ENCODE measurements at places on chromosomes 11 and 22.

DNA sequence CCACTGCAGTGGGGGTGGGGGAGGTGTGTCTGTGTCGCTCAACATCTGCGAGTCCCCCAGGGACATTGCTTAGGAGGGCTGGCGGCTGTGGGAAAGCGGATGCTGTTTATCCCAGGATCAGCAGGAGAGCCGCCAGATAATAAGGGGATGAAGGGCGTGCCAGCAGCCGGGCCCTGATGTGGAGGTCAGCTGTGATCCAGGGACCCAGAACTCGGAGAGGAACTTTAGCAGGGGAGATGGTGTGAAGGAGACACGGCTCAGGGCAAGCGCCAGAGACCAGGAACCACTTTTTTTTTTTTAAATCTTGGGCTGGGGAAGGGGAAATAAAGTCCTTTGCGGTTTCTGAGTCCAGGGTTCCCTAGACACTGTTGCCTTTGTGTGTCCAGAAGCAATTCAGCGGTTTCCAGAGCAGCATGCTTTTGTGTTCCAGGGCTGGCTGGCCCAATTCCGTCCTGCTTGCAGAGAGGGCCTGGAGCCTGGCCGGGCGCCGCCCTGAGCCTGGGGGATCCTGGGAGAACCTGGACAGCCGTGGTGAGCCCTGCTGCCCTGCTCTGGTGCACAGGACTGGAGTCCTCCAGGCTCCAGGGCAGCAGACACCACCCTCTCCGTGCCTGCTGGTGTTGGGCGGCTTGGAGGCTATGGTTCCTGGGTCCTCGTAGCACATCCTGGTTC lies at the start of gene GRAMD4:
GRAMD4 (plus strand) TSS at position 557 of the 672 bp plus-strand sequence. CDS start 6,414 bp downstream, outside the sequence.
- DNase-seq, result no peak

- DNase-seq, result no peak
Observed at GRCh38 chr22:48603621-48604320, 1223.9 kb downstream of the BRD1 start.

GRCh38 chr11:76802621-76803020 lies 19.5 kb downstream of the TSKU start:
- DNase-seq, result no peak

DNA sequence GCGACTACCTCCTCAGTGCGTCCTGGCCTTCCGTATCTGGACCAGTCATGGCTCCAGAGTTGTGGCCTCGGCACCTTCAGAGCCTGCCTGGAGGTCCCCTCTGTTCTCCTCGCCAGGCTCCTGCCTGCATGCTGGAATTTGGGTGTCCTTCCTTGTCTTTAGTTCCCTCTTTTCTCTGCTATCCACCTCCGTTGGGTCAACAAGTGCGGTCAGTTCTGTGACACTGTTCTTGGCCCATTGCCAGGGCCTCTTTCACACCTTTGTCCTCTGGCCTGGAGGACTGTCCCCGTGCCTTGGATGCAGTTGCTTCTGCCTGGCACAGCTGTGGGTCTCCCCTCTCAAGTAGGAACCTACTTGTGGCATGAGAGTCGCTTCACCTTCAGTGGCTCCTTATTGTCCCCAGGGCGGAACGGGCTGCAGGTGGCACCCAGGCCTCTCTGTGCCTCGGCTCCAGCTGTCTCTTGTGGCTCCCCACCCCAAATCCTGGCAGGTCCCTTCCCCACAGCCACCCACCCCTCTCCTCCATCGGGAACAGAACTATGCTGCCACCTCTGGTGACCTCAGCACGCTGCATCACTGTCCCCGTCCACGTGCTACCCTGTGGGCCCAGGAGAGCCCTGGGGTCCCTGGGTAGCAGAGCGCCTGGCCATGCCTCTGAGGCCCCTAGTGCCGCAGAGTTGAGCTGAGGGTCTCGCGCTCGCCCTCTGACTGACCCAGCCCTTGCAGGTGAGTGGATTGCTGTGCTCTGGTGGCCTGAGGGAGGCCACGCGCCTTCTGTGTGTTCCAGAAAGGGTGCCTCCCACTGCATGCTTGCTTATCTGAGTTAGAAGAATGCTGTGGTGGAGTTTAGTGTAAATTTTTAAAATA lies 4.7 kb downstream of the DGCR8 start:
- DNase-seq, result no peak

DNA sequence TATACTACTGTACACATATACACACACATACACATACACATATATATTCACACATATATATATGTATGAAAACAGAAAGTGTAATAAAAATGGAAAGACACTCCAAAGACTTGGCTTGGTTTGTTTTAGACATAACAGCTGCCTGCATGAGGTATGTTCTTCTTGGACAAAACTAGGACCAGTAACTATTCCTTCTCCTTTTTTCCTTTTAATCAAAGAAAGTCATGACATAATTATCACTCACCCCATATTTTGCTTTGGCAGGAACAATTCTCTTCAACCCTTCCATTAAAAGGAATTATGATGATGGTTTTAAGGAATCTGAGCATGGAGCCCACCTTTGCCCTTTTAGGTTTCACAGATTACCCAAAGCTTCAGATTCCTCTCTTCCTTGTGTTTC lies at the start of gene OR5D14:
OR5D14 (plus strand) TSS at position 301 of the 400 bp plus-strand sequence; CDS start at position 301, 0 bp downstream.
- no peak for DNase-seq

DNA sequence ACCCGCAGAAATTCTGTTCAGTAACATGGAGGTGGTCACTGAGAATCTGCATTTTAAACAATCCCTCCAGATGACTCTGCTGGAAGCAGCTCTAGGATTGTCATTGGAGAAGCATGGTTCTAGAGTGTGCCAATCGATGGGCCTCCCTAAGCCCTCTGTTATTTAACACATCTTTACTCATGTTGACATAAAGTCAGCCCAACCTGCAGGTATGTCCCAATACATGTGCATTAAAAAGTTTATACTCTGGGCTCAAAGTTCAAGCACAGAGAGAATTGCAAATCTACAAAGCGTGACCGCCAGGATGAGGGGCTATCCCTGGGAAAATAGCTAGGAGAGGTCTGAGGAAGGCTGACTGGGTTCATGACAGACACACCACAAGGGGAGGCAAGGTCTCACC lies 116.4 kb downstream of the KIRREL3 start:
- DNase-seq, result no peak

- DNase-seq, result no peak
Observed at GRCh38 chr11:75031224-75031753, 42.6 kb downstream of the NEU3 start.

- DNase-seq, result no peak
Observed at GRCh38 chr11:35688023-35688422, 25.4 kb downstream of the TRIM44 start.

GRCh38 chr22:43993072-43993760 lies 30.9 kb upstream of the PARVB start:
- DNase-seq, result peak; percentile 54

DNA sequence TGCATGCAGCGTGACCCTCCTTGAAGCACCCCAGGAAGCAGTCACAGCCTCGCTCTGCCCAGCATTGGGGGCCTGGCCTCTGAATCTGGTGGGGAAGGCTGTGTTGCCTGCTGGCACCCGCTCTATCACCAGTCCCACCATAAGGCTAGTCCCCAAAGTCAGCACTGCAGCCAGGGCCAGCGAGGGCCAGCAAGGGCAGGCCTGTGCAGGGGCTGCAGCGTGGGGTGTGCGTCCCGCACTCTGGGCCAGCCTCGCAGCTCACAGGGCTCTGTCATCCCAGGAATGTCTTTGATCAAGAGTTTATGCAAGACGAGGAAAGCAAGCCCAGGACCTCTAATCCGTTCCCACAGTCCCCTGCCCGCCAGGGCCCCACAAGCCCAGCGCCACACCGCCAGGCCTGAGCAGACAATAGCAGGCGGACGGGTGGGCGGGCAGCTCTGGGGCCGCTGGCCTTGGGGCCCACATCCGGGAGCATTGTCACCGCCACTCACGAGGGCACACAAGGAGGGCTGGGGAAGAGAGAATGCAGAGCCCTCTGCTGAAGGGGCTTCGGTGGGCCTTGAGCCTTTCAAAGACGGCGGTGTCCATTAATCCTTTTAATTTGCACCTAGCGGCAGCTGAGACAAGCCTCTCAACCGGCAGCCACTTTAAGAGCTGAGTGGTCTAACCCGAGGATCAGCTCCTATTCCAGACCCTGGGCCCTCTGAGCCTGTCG lies 17.1 kb downstream of the LTO1 start:
- DNase-seq, result no peak

- DNase-seq, result no peak
Observed at GRCh38 chr22:35526333-35526979, 14.2 kb upstream of the RASD2 start.

DNA sequence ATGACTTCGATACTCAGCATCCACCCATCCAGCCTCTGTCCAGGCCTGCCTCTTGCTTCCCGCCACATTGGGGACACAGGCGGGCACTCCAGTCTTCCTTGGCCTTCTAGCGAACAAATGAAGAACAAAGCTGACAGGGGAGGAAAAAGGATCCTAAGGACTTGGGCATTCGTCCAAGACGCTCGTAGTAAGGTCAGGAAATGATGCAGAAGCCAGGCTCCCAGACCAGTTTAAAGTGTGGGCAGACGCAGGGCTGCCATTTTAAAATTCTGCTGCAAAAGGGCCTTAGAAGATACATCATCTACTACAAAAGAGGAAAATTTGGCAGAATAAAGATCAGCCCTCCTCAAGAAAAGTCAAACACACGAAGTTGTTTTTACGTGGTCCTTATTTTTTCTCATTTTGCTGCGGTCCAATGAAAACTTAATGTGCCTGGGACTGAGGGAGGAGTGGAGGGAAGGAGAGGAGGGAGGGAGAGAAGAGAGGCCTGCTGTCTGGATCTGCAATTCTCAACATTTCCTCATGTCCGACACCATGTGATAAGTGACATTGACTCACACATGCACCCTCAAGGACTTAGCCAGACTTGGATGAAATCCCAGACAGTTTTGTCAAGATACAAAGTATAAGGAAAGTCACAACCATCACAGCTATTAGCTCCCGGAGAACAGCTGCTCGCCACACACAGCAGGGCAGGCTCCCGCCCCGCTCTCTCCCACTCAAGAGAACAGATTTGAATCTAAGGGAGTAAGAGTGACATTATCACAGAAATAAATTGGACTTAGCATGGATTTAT lies 5.7 kb downstream of the DNAL4 start:
- DNase-seq, result no peak

DNA sequence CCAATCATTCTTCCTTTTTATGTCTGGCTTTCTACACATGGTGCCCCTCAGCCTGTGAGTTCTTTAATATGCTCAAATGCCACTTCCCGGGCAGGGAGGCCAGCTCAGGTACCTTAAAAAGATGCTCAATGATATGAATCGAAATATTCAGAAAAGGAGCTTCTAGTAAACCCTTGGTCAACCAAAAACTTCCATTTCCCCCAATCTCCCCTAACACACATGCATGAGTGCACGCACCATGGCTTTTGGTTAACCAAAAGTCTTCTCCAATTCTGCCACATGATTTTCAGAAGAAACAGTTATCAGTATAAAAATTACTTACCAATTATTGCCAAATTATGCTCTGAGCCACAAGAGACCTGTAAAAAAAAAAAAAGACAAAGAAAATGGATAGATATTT lies 135.0 kb downstream of the SERGEF start:
- DNase-seq, result no peak

DNA sequence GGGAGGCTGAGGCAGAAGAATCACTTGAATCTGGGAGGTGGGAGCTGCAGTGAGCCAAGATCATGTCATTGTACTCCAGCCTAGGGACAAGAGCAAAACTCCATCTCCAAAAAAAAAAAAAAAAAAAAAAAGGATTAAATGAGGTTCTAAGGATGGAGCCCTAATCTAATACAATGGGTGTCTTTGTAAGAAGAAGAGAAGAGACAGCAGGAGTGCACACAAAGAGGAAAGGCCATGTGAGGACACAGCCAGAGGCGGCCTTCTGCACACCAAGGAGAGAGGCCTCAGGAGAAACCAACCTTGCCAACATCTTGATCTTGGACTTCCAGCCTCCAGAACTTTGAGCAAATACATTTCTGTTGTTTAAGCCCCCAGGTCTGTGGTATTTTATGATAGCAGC lies 66.6 kb upstream of the CECR2 start:
- no peak for DNase-seq

DNA sequence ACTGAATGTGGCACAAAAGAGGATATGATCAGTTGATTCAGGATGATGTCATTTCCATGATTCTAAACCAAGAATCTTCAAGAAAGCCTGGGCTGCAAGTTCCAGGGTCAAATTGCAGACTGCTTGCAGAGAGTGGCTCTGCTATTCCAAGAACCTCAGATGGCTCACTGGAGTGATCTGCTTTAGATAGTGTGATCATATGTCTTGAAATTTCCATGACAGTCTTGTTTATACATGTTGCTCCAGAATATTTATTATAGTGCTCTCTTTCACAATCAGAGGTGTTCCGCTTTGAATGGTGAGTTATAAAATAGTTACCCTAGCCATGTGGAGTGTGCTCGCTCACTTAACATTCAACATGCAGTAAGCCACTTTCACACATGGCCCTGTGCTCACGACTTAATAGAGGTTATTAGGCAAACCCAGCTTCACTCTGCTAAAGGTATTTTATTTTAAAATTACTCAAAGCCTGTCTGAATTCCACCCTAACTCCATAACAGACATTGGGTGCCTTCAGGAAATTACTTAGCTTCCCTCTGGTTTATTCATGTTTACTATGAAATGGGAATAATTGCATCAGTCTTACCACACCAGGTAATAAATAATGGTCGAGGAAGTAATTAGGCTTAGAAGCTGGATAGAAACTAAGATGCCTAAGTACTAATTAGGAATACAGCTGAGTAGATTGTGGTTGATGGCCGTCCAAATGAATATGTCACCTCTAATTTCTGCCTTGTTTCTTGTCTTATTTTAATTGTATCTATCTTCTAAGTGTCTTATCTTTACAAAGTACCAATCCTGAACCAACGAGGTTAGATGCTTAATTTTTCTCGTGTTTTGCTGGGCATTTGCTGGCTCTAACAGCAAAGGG lies 187.9 kb downstream of the ETS1 start:
- DNase-seq, result no peak

DNA sequence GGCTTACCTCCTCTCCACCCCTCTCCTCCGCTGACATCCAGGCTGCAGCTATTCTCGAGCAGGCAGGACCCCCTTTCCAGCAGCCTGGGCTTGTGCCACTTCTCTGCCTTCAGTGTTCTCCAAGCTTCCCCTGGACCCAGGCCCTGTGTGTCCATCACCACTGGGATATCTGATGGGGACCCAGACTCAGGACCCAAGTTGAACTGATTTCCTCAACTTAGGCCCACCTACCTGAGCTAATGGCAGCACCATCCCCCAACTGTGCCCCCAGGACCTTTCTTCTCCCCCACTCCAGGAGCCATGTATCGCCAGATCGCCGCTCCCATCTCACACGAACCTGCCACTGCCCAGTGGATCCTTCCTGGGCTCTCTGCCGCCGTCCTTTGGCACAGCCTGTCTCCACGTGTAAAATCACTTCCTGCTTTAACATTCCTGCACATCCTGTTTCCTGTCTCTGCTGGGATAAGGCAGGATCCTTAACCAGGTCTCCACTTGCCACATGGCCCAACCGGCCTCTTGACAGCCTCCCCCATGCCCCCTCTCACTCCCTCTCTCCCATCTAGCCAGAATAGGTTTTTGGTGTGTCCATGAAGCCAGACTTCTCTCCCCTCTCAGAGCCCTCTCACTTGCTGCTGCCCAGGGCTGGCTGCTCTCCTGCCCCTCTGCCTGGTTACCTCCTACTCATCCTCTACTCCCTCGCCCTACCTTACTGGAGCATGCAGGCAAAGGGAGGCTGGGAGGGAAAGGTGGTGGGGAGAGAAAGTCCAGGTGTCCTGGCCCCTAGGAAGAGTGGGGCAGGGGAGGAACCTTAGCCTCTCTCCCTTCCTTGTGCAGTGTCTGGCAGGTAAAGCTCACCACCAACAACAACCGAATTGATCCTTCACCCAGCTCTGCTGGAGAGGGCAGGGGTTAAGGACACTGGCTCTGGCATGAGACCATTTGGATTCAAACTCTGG lies 9.4 kb downstream of the SPATA19 start:
- DNase-seq, result no peak

GRCh38 chr22:28054819-28055208 lies 135.8 kb upstream of the PITPNB start:
- DNase-seq, result no peak
